ENCODE measurements at places on chromosomes 13 and 19.

DNA sequence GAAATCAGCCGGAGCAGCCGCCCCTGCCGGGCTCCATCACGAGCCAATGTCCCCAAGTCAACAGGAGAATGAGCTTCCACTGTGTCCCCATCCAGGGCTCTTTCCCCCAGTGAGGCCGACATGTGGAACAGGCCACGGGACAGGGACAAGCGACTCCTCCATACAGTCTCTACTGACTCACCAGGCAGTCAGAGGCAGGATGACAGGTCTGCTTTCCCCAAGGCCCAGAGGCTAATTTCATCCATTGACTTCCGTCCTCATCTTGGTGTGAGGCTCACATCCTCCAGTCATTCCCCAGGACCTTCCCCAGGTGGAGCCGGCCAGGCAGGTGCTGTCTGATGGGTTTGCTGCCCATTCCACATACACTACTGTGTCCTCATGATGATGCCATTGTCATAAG is 3.5 kb downstream of the CEACAM6 start:
- no peak for DNase-seq

DNA sequence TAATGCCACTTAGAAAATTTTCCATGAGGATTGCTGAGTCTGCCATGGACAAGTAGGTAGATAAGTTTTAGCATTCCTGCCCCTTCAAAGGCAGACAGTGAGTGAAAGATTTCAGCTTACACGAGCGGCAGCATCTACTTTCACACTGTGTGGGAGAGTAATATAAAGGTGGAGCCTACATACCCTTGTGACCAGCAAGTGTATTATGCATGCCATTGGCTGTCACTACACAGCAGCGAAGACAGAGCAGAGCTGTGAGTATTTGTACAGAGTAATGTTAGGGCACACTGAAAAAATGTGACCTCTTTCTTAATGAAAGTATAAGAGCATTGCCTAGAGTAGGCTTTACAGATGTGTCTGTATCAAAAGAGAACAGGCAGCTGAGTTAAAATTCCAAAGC is 14.0 kb downstream of the SLITRK6 start:
- no peak for DNase-seq

DNA sequence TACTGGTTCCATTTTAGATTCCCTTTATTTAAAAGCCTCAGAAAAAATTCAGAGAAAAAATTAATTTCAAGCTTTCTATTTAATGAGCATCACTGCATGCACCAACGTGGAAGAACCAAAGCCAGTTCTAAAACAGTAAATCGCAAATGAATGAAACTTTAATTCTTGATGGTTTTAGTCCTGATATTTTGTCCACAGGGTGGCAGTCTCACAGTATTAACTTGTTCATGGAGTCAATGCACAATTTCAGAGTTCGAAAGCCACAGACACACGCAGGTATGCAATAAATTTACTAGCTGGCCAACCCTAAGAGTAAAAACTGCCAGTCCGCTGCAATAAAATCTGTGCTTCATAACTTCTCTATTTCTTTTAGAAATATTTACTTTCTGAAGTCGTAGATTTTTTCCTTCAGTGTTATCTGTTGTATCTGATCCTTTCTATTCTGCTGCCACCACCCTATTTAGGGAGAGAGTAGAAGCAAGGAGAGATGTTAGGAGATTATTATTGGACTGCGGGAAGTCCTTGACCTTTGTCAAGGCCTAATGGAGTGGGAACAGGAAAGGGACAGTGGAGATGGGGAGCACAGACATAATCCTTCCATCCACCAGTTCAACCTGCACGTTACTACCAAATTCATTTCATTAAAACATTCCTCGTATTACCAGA is 7.0 kb upstream of the WBP4 start:
- no peak for DNase-seq

DNA sequence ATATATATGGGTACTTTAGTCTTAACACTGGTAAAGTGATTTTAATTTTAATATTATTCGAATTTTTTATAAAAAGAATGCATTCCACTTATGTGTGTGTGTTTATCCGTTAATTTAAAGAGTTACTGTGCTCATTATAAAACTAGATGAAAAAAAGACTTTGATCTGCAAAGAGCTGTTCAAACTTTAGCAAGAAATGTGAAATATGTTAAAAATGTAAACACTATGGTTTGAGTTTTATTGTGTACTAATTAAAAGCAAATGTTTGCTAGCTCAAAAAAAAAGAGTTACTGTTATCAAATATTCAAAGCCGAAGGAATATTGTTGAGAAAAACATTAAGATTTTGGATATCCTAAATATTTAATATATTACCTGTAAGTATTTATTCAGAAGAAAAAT is 34.5 kb downstream of the UFM1 start:
- no peak for DNase-seq

DNA sequence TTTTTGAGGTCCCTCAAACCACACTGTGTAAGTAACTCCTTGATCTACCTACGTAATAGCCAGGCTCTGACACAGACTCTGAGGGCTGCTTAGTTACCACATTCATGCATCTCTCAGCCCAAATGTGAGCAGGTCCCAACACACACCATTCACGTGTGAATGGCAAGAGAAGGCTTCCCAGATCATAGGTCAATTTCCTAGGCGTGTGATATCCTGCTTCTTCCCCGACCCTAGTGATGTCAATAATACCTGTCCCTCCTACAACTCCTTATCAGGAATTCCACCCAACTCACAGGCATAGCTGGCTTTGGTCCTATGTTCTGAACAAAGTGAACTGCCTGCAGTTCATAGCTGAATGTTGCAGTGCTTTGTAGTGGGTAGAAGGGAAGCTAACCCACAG is 334.5 kb downstream of the RFC3 start:
- DNase-seq, result no peak

- peak; percentile 87 for DNase-seq
These were observed 259.5 kb downstream of the COL4A1 start for GRCh38 chr13:110047496-110047895.

DNA sequence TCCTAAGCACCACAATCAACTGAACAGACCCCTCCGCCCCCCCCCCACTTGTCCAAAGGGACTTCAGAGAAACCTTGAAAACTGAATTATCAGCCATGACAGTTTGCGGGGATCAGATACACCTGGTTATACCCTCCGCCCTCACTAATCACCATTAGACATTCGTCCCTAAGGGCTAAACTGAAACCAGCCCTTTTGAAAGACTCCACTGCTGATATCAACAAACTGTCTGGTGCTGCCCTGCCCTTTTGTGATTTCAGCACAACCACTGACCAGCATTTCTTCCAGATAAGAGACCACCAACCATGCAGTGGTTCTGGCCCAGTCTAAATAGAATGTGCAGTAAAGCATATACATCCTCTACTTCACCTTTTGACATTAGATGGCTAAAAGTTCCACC is 1422.9 kb downstream of the EFNB2 start:
- no peak for DNase-seq

GRCh38 chr13:88745011-88745410 is 1073.8 kb downstream of the SLITRK5 start:
- no peak for DNase-seq

DNA sequence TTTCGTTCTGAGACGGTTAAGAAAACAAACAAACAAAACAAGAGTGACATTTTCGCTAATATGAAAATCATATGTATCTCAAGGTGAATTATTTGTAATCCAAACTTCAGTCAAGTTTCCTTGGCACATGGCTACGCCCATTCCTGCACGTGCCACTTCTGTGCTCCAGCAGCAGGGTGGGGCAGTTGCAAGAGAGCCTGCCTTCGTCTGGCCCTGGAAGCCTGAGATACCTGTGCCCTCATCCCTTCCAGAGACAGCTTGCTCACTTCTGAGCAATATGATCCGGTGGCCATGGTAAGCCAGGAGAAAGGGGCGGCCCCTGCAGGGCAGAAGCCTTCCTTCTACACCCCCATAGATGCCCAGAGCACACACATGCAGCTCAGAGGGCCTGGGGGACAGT is 22.1 kb downstream of the DPP9 start:
- DNase-seq, result no peak

- no peak for DNase-seq
These were observed 25.7 kb upstream of the LRCH1 start for GRCh38 chr13:46527237-46527636.

GRCh38 chr19:1855040-1855827 is 7.0 kb upstream of the REXO1 start:
- peak; percentile 97 for DNase-seq

- DNase-seq, result no peak
These were observed 1512.0 kb downstream of the SLITRK1 start for GRCh38 chr13:82370316-82370715.

DNA sequence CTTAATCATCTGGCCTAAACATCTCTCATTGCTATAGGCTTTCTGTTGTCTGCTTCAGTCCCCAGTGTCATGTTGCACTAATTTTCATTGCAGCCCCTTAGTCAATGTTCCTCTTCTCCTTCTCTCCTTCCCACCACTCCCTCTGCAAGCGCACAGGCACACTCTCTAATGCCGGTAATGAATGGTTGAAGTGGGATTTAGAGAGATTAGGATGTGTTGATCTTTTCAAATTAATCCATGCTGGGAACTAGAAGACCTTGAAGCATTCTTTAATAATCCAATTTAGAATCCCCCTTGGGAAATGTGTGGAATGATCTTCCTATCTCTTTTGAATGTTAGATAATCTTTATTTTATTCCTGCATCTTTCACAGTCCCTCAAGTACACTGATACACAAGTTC is 33.2 kb upstream of the NDFIP2 start:
- DNase-seq, result no peak

DNA sequence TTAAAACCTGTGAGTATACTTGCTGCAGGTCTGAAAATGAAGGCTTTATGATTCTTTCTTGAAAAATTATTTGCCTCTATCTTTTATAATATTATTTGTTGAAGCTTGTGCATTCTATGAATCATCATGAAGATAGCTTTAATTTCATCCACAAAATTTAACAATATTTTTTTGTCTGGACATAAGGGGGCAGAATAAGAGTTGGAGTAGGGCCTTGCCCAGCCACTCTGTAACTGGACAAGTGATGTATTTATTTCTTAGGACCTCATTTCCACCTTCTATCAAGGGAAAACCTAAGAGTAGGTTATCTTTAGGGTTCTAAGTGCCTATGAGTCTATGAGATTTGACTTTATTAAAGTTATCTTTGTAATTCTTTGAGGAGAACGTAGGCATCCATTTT is 49.9 kb downstream of the N4BP2L1 start:
- no peak for DNase-seq

- no peak for DNase-seq
These were observed 150.5 kb downstream of the COL4A1 start for GRCh38 chr13:110156301-110157049.

GRCh38 chr19:35144600-35145436 is 1.8 kb downstream of the FXYD7 start:
- no peak for DNase-seq

GRCh38 chr13:21753117-21753729 is 82.3 kb downstream of the FGF9 start:
- no peak for DNase-seq

DNA sequence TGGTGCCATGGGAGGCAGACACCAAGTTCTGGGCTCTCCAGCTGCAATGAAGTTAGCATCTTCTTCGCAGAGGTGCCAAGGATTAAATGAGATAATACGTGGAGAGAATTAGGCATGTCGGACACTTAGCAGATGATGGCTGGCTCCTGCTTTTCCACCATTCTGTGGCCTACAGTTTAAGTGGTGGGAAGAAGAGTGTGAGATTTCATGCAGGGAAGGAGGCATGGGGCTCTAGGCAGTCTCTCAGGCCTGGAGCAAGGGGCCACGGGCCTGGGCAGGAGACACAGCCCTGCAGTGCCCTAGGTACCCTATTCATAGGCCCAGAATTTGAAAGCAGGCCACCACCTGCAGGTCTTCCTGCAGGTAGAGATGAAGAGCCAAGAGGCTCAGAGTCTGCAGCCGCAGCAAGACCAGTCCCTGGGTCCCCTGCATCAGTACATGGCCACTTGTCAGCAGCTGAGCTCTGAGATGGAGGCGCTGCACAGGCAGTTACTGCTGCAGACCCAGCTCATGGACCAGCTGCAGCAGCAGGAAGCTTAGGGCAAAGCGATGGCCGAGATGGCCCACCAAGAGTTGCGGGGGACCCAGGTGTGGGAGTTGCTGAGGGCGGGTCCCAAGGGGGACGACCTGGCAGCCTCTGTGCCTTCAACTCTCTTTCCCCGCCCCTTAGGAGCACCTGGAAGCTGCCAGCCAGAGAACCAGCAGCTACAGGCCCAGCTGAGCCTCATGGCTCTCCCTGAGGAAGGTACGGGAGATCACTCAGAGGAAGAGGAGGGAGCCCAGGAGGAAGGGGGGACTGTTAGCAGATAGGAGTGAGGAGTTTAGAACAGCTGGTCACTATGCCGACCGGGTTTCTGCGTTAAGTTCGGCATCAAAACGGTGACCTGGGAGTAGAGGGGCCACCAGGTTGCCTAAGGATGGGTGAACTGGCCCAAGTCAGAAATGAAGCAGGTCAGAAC is 33.2 kb upstream of the ZNF492 start:
- no peak for DNase-seq

- no peak for DNase-seq
These were observed 82.2 kb downstream of the HS6ST3 start for GRCh38 chr13:96172066-96172465.

- DNase-seq, result peak; percentile 68
These were observed 5.1 kb downstream of the USE1 start for GRCh38 chr19:17220207-17220758.

DNA sequence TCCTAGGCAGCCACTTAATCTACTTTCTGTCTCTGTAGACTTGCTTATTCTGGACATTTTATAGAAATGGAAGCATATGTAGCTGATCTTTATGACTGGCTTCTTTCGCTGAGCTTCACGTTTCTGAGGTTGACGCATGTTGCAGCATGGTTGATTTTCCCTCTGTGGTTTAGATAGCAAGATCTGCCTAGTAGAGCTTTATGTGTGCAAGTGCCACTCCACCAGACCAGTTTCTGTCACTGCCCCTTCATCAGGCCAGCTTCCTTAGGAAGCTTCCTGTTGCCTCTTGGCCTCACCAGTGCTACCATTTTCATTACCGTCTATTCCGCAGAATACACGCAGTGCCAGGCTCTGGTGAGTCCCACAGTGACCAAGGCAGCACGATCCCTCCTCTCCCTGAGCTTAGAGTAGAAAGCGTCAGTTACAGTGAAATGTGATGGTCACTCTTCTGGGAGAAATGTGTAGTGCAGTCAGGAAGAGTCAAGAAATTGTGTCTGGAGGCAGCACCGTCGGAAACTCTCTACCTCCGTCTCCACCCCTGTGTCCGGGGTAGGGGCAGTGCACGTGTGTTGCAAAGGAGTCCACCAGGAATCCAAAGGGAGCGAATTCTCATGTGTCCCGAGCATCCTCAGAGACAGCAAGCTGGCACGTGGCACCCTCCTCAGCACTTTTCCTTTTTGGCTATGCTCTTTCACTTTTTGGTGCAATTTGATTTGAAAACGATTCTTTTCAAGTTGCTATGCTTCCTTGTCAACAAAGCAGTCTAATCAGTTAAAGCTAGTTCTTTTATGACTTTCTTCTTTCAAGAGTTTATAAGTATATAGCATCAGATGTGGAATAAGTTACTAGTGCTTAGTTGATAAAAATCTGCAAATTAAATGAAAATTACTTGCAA is 45.4 kb upstream of the GPR183 start:
- DNase-seq, result no peak
